ENCODE measurements at places on chromosomes 6 and 20.

DNA sequence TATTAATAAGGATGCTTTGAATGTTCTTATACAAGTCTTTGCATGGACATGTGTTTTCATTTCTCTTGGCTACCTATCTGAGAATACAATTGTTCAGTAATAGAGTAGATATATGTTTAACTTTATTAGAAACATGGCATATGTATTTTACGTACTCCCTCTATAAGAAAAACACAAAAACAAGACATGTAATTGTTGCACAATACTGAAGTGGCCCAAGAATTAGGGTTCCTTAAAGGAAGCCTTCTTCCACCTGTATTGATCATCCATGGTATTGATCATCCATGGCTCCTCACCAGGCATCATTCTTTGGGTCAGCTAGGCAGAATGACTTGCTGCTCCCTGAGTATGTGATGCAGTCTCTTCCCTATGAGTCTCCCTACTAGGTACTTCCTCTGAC, 20.2 kb upstream of the HIVEP2 start:
- DNase-seq, result no peak

- no peak for DNase-seq
Observed at GRCh38 chr6:122677406-122677805, 67.2 kb downstream of the PKIB start.

- DNase-seq, result no peak
Observed at GRCh38 chr6:85464260-85464644, 14.4 kb downstream of the NT5E start.

- no peak for DNase-seq
Observed at GRCh38 chr6:133549371-133549801, 308.2 kb downstream of the EYA4 start.

GRCh38 chr20:48791666-48792071, 36.1 kb downstream of the PREX1 start:
- no peak for DNase-seq

DNA sequence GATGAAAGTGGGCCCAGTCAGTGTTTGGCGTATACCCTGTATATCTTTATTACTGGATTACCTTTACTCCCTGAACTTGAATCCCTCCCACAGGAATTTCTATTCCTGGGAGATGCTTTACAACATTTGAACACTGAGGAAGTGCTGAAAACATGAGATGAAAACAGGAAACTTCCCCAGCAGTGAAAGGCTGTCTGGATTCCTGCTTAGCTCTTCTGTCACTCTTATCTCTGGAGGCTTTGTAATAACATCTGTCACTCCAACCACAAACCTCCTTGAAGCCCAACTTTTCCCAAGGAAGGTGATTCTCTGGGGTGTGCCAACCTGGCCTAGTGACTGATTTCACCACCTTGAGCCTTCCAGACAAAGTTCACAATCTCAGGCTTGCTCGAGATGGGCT, 264.5 kb upstream of the BMP2 start:
- DNase-seq, result no peak

DNA sequence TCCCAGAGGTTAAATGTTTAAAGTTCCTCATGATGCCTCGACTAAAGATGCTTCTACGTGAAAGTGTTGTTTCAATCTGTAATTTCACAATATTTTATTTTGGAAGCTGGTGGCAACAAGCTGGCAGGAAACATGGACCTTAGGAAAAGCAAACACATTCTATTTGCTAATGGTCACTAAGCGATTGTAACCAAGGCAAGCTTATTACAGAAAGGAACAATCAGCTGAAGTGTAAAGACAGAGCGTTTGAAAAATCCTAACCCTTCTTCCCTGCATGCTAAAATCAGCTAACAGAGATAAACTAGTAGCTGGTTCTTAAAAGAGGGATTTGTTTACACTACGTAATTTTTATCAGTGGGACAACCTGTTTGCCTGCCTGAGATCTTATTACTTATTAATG, 50.0 kb downstream of the IL20RA start:
- no peak for DNase-seq

DNA sequence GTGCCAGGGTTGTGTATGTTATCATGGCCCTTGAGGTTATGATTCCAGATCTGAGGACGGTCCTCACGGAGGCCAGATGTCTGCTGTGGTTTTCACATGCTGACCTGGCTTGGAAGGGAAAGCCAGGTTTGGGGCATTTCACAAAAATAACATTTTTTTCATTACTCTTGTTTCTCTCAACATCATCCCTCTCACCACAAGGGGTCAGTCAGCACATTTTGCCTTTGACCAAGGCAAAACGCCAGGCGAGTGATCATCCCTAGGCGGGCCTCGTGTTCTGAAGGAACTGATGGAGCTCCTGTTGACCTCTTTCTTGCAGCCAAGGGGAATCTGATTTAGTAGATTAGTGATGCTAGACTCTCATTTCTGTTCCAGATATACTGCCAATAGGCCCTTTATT, 133.5 kb downstream of the TBC1D7 start:
- no peak for DNase-seq

GRCh38 chr20:14069796-14070195, 74.5 kb downstream of the MACROD2 start:
- no peak for DNase-seq

GRCh38 chr6:5762561-5762968, 244.2 kb downstream of the NRN1 start:
- DNase-seq, result no peak
